ENCODE measurements at places on chromosomes 4 and X.

GRCh38 chr4:137952116-137952515, 290.0 kb downstream of the SLC7A11 start:
- no peaks in the 10 kb centered on the region for H3K27me3 ChIP-seq
- no peak overlapping the region for H3K4me3 ChIP-seq
- DNase-seq = no peak
- no peak overlapping the region for H3K27ac ChIP-seq

DNA sequence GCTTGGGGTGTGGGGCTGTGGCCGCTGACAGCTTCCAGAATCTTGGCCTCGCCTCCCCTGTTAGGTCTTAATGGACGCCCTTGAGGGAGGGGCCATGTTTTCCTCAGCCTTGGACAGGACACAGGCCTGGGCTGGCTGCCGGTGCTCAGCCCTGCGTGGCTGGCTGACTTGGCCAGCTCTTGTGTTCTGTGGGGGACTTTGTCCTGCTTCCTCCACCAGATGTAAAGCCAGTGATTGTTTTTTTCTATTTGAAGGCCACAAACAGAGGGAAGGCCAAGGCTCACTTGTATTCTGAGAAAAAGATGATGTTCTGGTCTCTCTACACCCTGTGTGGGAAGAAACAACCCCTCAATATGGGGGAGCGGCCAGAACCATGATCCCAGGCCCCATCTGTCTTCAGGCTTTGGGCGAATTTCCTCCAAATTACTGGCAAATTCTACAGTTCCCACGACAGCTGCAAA, 71.3 kb downstream of the HTRA3 start:
- peak overlapping the region; percentile 57 for H3K27ac ChIP-seq
- no peaks in the 10 kb centered on the region for H3K27me3 ChIP-seq
- H3K4me1 ChIP-seq = peaks cover 21% of the 10 kb centered on the region

GRCh38 chrX:21728276-21728968, 29.5 kb downstream of the SMPX start:
- peaks cover 14% of the 10 kb centered on the region for H3K4me1 ChIP-seq
- DNase-seq = no peak
- no peaks in the 10 kb centered on the region for H3K27me3 ChIP-seq
- H3K36me3 ChIP-seq = no peaks in the 10 kb centered on the region
- no peak overlapping the region for H3K4me3 ChIP-seq

- DNase-seq = no peak
- no peaks in the 10 kb centered on the region for H3K27me3 ChIP-seq
- no peaks in the 10 kb centered on the region for H3K4me1 ChIP-seq
- no peak overlapping the region for H3K4me3 ChIP-seq
- no peak overlapping the region for H3K27ac ChIP-seq
Measured at GRCh38 chr4:154727540-154727939, 16.3 kb upstream of the LRAT start.

DNA sequence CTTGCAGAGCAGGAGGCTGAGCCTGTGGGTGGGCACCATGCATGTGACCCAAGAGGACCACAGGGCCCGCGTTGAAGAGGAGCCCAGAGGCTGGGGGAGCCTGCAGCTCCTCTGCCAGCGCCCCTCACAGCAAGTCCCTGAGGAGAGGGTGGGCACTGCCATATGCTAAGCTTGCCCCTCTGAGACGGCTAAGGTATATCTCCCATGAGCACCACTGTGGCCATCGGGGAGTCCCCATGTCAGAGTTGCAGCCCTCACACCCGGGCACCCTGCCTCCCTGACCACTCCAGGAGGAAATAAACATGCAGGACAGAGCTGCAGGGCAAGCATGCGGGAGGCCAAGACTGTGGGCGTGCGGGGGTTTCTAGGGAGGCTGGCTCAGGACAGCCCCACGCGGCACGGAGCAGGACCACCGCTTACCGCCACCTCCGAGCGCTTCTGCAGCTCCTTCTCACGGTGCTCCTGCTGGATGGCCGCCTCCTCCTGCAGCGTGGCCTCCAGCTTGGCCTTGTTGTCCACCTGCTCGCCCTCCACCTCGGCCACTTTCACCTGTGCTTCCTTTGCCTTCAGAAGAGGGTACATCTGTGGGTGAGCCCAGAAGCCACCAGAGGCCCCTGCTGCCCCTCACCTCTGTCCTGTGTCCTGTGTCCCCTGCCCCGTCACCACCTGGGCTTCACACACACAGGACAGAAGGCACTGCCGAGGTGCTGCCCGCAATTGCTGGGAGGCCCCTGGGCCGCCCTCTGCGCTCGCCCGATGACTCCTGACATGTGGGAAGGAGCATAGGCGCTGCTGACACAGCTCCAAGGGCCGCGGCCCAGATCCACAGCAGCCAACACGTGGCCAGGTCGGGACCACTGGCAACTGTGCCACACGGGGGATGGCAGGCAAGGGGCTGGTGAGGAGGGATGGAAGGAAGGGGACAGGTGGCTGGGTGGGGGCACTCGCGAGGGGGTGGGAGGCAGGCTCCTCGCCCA, 29.8 kb downstream of the FGFR3 start:
- no peak overlapping the region for H3K4me3 ChIP-seq
- DNase-seq = no peak
- H3K36me3 ChIP-seq = no peaks in the 10 kb centered on the region
- H3K27me3 ChIP-seq = no peaks in the 10 kb centered on the region
- H3K27ac ChIP-seq = no peak overlapping the region
- no peaks in the 10 kb centered on the region for H3K4me1 ChIP-seq

- no peak overlapping the region for H3K4me3 ChIP-seq
- no peak overlapping the region for H3K27ac ChIP-seq
- no peaks in the 10 kb centered on the region for H3K36me3 ChIP-seq
- DNase-seq = no peak
- H3K27me3 ChIP-seq = no peaks in the 10 kb centered on the region
- no peaks in the 10 kb centered on the region for H3K4me1 ChIP-seq
Measured at GRCh38 chrX:15129412-15129811, 140.5 kb downstream of the ASB9 start.

- no peak overlapping the region for H3K4me3 ChIP-seq
- no peak overlapping the region for H3K27ac ChIP-seq
- H3K4me1 ChIP-seq = no peaks in the 10 kb centered on the region
- DNase-seq = no peak
- no peaks in the 10 kb centered on the region for H3K27me3 ChIP-seq
Measured at GRCh38 chr4:152795891-152796290, 16.1 kb downstream of the ARFIP1 start.

- no peak overlapping the region for H3K27ac ChIP-seq
- H3K4me3 ChIP-seq = no peak overlapping the region
- H3K4me1 ChIP-seq = no peaks in the 10 kb centered on the region
- DNase-seq = no peak
Measured at GRCh38 chr4:155434366-155434765, 57.6 kb upstream of the MAP9 start.

DNA sequence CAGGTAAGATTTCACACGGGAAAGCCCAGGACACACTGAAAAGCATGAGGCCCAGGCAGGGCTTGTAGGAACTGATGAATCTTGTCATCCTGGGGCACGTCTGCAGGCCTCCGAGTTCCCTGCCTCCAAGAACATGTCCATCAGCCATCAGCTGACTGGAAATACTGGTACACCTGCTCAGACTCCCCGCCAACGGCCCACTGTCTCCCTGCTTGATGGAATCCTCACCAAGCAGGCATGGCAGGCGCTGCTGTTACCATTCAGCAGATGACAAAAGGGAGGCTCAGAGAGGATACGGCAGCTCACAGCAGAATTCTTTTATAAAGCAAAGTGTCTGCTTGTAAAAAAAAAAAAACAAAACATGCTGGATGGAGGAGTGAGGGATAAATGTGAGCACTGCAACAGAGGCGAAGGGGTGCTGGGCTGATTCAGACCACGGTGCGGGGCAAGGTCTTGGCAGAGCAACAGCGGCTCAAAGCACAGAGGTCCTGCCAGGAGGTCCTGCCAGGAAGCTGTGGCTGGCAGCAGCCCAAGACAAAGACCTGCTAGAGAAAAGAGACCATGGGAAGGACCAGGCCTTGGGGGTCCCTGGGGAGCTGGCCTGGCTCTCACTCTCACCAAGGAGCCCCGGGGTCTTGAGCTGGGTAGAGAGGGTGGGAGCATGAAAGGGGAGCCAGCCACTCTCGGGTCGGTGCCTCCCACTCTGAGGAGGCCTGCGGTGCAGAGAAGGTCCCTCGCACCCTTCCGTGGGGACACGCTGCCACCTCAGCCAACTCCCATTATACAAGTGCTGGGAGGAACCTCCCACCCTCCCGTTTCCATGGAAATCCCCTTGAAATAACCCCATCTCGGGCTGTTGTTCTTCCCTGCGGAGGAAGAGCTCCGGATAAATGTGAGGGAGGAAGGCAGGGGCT, 25.6 kb downstream of the PPP2R2C start:
- no peaks in the 10 kb centered on the region for H3K36me3 ChIP-seq
- peaks cover 15% of the 10 kb centered on the region for H3K4me1 ChIP-seq
- no peak for DNase-seq
- H3K4me3 ChIP-seq = no peak overlapping the region
- peaks cover 17% of the 10 kb centered on the region for H3K27me3 ChIP-seq

DNA sequence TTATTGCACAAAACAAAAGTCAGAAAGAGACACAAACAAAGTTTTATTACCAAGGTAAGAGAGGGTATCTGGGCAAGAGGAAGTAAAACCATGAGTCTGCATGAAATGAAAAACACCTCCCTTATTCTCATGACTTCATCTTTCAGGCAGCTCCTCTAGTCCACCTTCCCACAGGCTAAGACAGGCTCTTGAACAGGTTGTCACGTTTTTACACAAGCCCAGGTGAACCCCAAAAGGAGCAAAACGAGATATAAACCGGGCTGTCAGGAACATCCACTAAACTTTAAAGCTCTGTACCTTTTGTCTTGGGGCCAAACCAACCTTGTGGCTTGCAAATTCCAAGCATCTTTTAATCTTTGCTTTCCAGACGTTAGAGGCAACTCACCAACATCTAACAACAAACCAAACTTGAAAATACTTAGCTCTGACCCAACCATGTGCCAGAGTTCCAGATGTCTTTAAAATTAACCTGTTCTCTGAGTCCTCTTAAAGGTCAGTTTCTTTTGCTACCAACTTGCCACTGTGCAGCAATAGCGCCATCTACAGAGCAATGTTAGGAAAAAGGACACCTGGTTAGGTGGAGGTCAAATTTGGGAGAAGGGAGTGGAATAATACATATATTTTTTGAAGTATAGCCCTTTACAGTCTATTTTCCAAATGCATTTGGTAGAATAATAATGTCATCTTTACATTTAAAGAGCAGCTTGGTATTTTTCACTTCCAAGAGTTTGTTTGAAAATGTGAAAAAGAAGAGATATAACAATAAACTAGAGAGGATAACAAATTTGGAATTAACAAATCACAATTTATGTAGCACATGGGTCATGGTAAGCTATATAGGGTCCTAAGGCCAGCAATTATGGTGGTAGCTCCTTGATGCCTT, 73.1 kb downstream of the QRFPR start:
- no peaks in the 10 kb centered on the region for H3K27me3 ChIP-seq
- H3K4me3 ChIP-seq = no peak overlapping the region
- no peak for DNase-seq
- H3K4me1 ChIP-seq = no peaks in the 10 kb centered on the region

- peak overlapping the region; percentile 90 for H3K4me3 ChIP-seq
- peaks cover 19% of the 10 kb centered on the region for H3K4me1 ChIP-seq
- H3K27me3 ChIP-seq = no peaks in the 10 kb centered on the region
Measured at GRCh38 chr4:2537011-2537830, 774 bp downstream of the FAM193A start.

GRCh38 chr4:135277068-135277979, 1075.7 kb upstream of the PABPC4L start:
- no peaks in the 10 kb centered on the region for H3K4me1 ChIP-seq
- H3K36me3 ChIP-seq = no peaks in the 10 kb centered on the region
- DNase-seq = no peak
- no peaks in the 10 kb centered on the region for H3K27me3 ChIP-seq

- DNase-seq = no peak
- no peaks in the 10 kb centered on the region for H3K27me3 ChIP-seq
- no peak overlapping the region for H3K27ac ChIP-seq
- no peaks in the 10 kb centered on the region for H3K36me3 ChIP-seq
- no peak overlapping the region for H3K4me3 ChIP-seq
- H3K4me1 ChIP-seq = no peaks in the 10 kb centered on the region
Measured at GRCh38 chr4:103415801-103416200, 217.7 kb upstream of the CENPE start.

GRCh38 chr4:23348789-23349498, 540.9 kb downstream of the PPARGC1A start:
- DNase-seq = no peak
- no peak overlapping the region for H3K27ac ChIP-seq
- no peaks in the 10 kb centered on the region for H3K4me1 ChIP-seq
- no peaks in the 10 kb centered on the region for H3K36me3 ChIP-seq

- no peaks in the 10 kb centered on the region for H3K4me1 ChIP-seq
- DNase-seq = no peak
- H3K4me3 ChIP-seq = no peak overlapping the region
- no peaks in the 10 kb centered on the region for H3K27me3 ChIP-seq
- H3K36me3 ChIP-seq = no peaks in the 10 kb centered on the region
Measured at GRCh38 chr4:147581606-147582350, 35.4 kb upstream of the TMEM184C start.

DNA sequence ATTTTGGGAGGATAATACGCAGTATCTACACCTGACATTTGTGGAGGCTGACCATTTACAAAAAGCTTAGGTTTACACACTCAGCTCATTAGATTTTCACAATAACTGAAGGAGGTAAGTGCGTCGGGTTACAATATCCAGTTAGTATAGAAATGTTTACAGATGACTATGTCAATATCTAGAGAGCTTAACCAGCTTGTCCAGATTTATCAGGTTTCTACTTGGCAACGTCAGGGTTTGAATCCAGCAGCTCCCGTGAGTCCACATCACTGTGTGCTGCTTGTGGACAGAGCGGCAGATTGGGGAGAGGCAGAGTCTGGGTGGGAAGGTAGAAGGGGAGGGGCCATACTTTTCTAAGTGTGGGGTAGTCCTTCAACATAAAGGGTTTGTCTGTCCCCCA, 28.3 kb downstream of the ARHGAP10 start:
- peak overlapping the region; percentile 53 for H3K27ac ChIP-seq
- no peaks in the 10 kb centered on the region for H3K27me3 ChIP-seq
- H3K4me3 ChIP-seq = no peak overlapping the region

DNA sequence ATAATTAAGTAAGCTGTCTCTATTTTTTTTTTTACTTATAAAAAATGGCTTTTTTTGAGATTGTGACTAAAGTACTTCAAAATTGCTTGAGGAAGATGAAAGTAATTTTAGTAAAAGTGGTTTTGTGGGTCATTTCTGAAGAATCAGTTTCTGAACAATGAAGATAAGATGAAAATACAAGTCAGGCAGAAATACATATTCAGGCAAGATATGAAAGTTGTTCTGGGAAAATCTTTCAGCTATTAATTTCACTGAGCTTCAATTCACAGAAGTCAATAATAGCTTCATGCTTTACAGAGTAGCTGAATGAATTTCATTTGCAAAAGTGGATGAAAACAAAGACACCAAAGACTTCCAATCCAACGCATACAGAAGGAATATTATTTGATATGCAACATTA, 305.2 kb upstream of the ARSJ start:
- no peak for DNase-seq
- no peaks in the 10 kb centered on the region for H3K27me3 ChIP-seq
- H3K4me3 ChIP-seq = no peak overlapping the region
- no peak overlapping the region for H3K27ac ChIP-seq
